ENCODE measurements at places on chromosomes 6 and 20.

GRCh38 chr20:24164360-24164759, 175.8 kb upstream of the GGTLC1 start:
- DNase-seq: no peak

DNA sequence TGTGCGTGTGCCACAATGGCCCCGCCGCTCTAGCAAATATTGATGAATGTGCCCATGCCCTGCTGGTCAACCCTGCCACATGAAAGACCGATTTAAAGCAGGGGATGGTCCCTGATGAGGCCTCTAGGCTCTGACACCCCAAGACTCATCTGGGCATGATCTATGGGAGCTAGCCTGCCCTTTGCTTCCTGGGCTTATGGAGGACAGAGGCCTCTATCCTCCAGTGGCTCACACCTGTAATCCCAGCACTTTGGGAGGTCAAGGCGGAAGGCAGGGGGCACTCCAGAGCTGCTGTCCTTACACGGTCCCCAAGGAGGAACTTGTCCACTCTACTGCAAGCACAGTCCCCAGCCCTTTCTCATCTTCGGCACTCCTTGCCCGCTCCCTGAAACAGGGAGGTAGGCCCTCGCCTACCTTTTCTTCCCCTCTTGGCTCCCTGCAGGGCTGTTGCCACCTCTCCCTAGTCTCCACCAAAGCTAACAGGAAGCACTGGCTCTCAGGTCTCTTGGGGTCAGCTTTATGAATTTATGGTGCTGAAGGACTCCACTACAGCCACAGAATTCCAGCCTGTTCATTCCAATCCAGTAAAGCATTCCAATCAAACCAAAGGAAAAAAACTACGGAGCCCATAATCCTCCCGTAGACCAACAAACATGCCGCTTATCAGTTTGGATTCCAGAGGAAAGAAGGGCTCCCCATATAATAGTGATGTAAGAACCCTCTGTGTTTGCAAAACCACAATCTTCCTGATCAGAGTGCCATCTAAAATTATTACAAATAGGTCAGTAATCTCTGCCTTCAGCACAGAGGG, 48.7 kb upstream of the FOXQ1 start:
- no peak for DNase-seq

- no peak for DNase-seq
Measured at GRCh38 chr20:3875378-3875974, 13.7 kb upstream of the PANK2 start.

- DNase-seq: peak; percentile 10
Measured at GRCh38 chr6:149233056-149233715, 84.3 kb upstream of the TAB2 start.

GRCh38 chr6:129236001-129236517, 353.1 kb downstream of the LAMA2 start:
- DNase-seq: no peak

- no peak for DNase-seq
Measured at GRCh38 chr6:105838171-105838570, 248.0 kb upstream of the PRDM1 start.

DNA sequence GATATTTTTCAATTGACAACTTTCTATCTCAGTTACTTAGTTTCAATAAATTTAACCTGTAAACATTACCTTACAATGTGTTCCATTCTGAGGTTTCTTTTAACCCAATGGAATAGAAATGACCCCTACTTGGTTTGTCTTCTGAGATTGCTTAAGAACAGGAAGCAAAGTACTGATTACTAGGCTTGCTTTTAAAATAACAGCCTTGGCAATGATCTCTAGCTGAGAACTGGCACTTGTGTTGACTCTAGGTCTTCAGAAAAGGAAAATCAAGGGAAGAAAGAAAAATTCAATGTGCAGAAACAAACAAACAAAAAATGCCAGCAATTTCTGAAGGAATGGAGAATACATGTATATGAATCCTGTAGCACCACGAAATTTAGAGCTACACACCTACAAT, 66.1 kb downstream of the SYNE1 start:
- no peak for DNase-seq

DNA sequence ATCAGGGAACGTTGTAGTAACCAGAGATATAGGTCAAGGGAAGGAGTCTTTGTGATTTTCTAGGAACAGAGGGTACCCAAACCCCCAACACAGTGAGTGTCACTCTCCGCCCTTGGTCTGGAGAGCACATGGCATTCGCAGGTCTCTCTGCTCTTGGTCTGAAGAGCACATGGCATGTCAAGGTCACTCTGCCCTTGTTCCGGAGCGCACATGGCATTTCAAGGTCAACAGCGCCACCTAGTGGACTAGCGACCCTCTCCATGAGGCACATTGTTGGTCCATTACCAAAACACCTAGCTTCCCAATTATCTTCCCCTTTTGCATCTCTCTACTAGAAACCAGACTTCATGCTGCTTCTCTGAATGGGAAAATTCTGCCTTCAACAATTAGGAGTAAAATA, 260.0 kb downstream of the C6orf118 start:
- no peak for DNase-seq

DNA sequence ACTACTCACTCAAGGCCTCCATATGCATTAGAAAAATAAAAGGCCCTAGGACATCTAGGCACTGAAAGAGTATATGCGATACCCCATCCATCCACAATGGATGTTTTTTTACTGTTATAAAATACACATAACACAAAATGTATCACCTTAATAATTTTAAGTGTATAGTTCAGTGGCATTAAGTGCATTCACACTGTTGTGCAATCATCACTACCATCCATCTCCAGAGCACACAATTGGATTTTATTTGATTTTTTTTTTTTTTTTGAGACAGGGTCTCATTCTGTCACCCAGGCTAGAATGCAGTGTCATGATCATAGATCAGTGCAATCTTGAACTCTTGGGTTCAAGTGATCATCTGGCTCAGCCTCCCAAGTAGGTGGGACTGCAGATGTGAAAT, 2.8 kb downstream of the MDC1 start:
- no peak for DNase-seq

- no peak for DNase-seq
Measured at GRCh38 chr6:51928320-51928719, 159.1 kb downstream of the PKHD1 start.
